ENCODE measurements at places on chromosomes 11 and 22. TPM values are rescaled to one million over a fixed set of nuclear protein-coding genes. Genes with fewer than 3 reads are reported as not detected.

DNA sequence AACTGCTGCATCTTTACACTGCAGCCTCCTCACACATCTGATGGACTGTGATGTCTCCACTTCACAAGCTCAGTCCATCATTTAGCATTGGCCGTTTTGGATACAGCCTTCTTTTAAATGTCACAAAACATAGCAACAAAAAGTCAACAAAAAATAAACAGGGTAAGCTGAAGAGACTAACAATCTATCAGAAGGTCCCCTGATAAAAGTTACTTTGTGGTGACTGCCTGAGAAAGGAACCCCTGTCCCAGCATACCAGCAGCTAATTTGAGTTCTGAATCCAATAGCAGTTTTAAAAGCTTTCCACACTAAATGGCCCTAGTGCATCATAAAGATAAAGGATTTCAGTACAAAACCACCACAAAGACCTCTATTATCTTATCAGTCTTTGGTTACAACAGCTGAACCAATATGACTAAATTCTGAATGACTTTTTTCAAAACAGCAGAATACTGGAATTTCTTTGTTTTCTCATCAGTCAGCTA is 162.4 kb downstream of the SOX6 start:
- no peak for ATAC-seq

DNA sequence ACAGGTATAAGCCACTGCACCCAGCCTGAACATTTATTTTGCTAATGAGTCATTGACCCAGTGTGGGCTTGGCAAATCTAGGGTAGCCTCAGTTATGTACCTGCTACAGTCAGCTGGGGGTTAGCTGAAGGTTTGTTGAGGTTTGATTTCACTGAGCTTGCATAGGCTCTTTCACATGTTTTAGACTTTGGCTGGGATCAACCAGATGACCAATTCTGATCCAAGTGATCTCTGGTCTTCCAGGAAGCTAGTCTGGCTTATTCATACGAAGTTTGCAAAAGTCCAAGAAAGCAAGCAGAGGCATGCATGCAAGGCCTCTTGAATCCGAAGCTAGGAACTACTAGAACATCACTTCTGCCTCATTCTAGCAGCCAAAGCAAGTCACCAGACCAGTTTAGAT is 21.0 kb downstream of the SERPING1 start:
- ATAC-seq: peak; percentile 68

DNA sequence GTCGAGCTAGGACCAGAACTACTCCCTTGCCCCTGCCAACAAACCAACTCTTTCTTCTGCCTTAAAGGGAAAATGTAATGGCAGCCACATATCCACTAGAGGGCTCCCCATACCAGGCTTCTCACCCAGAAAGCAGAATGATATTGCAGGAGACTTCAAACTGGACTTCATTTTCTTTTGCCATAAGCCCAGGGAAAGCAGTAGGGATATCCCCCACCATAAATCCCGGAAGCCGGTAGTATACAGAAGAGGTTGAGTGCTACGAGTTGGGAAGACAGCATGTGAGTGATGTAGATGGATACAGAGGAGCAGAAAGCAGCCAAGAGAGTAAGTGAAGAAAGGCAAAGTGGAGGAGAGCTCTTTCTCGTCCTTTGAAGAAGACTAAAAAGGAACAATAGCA is 12.1 kb downstream of the PLAAT5 start:
- peak; percentile 78 for ATAC-seq

DNA sequence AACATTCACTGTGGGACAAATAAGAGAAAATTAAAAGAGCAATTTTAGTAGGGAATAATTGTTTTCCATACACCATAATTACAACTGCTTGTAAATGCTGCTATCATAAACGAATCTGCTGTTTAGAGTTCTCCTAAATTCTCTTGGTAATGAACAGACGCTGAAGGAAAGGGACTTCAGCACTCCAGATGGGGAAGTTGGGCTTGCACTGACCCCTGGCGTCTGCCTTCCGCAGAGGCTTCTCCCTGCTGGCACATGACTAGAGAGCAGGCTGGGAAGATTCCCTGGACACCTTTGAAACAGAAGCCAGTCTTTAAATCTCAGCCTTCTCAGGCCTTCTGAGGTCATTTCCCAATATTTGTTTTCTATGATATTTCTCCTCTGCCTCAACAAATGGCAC is 84.1 kb downstream of the NXPE2 start:
- peak; percentile 64 for ATAC-seq

GRCh38 chr11:88103337-88104206 is 71.7 kb downstream of the RAB38 start:
- peak; percentile 67 for ATAC-seq

Gene APOA4
- total RNA-seq: not detected

Gene OR52N4
- not detected for total RNA-seq

Gene BLID
- total RNA-seq: 0.56 TPM

Gene PHLDA2
- total RNA-seq: 45.0 TPM

Gene OR52K2
- not detected for total RNA-seq
